ENCODE measurements at places on chromosomes 4 and X. TPM values are rescaled to one million over a fixed set of nuclear protein-coding genes. Genes with fewer than 3 reads are reported as not detected.

- no peaks in the 10 kb centered on the region for H3K4me1 ChIP-seq
- H3K4me3 ChIP-seq = peak overlapping the region; percentile 78
- no peaks in the 10 kb centered on the region for H3K27me3 ChIP-seq
- no peaks in the 10 kb centered on the region for H3K36me3 ChIP-seq
Observed at GRCh38 chrX:102711872-102712215, 404 bp upstream of the GPRASP2 start.

DNA sequence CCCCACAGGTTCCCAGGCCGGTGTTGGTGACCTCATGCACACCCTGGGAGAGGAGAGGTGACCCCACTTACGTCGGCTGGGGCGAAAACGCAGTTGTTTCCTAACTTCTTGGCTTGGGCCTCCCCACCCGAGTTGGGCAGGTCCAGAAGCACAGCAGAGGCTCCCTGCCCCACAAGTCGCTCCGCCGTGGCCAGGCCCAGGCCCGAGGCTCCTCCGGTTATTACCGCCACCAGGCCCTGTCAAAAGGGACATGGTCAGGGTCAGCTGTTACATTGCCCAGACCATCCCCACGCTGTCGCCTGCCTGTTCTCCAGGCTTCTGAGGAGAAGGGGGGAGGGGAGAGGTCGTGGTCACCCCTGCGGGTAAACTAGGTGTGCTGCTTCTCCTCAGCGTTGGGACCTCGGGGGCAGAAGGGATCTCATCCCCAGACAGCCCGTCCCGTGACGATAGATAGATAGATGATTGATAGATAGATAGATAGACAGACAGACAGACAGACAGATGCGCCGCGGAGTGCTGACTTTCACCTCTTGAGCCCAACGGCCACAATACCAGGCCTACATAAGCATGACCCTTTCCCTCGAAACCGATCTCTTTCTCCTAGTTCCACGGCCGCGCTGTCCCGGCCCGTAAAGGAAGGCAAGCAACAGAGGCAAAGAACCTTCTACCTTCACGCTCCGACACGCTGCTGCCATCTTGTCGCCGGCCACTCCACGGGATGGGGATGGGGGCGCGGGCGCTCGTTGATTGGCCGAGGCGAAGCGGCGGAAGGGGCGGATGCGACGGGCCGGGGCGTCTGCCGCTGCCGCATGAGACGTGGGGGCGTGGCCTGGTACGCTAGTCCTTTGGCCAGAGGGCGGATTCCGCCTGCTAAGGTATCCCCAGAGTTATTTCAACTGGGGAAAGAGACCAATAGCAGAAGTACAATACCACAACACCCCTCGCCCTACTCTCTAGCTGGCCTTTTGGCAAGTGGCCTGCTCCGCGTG is at the start of gene HSD17B10:
Gene HSD17B10, minus strand, starts transcription at position 720 of the 989 bp plus-strand sequence. Its CDS starts 25 bp downstream, at position 695.
- H3K27ac ChIP-seq = no peak within 1 kb of the TSS
- no peaks in the 10 kb centered on the region for H3K36me3 ChIP-seq
- H3K4me3 ChIP-seq = peak within 1 kb of the TSS; percentile 79
- H3K27me3 ChIP-seq = no peaks in the 10 kb centered on the region
- DNase-seq = peak; percentile 94
- no peaks in the 10 kb centered on the region for H3K4me1 ChIP-seq

DNA sequence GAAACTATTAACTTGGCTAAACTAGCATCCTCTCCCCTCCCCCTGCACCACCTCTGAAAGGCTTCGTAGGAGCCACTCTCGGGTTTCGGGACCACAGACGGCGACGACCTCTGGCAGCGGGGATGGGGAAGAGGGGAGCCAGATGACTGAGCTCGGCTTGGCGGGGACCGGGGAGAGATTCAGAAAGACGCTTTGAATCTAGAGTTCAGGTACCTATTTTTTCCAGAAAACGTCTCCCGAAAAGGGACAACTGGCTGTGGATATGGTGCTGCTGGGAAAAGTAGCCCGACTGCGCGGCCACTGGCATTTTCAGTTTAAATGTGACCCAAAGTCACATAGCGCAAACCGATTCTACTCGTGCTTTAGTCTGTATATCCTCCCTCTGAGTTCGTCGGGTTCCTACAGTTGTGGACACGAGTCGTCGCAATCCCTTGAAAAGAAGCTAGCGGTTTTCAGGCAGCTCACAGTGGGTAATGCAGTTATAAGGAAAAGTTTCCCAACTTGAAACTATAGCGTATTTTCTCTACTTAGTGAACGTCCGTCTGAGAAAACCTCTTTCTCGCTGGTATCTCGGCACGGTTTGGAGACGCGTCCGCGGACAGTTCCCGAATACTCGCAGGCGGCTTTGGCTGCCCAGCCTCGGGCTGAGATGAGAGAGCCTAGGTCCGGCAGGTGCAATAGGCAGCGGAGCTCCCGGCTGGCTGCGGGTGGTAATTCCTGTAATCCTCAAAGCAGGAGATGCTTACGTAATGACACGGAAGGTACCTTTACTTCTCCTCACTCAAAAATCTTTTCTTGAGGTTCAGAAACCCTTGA is 1.3 kb downstream of the PARM1 start:
- H3K4me1 ChIP-seq = no peaks in the 10 kb centered on the region
- no peak overlapping the region for H3K27ac ChIP-seq
- H3K4me3 ChIP-seq = peak overlapping the region; percentile 67
- peak; percentile 57 for DNase-seq
- no peaks in the 10 kb centered on the region for H3K36me3 ChIP-seq

DNA sequence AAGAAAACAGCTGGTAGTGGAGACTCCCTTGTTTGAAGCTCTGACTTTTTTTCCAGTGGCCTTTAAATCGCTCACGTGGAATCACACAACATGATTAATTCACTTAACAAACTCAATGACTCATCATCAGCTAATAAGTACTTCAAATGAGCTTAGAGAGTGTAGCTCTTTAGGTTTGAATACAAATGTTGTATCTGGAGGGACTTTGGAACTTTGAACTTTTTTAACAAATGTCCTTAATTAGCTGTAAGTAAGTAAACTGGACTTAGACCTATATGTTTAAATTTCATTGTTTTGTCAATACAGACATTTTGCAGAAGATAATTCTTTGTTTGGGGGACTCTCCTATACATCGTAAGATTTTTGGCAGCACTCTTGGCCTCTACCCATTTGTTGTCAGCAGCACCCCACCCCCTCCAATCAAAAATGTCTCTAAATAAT is 581.1 kb downstream of the SPRY1 start:
- H3K27ac ChIP-seq = no peak overlapping the region
- no peak overlapping the region for H3K4me3 ChIP-seq
- no peaks in the 10 kb centered on the region for H3K4me1 ChIP-seq

DNA sequence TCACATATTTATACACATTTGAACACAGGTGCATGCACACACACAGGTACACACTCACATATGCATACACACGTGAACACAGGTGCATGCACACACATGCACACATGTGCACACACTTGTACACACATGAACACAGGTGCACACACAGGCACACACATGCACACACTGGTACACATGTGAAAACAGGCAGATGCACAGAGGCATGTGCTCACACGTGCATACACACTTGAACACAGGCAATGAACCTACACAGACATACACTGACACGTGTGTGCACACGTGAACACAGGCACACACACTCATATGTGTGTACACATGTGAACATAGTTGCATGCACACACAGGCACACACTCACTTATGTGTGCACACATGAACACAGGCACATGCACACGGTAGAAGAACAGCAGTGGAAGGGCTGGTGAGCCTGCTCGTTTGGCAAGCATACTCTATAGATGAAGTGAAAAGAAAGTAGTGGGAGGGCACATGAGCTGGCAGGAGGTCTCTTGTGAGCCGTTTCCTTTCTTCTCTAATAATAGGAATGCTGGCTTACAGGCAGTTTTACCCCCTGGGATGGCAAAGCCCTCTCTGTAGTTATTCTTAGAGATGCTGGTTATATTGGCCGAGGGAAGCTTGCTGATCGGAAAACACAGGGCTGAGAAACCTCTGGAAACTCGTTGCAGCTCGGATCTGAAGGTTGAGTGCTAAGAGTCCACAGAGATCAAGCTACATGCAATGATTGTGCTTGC is 279.6 kb upstream of the CLNK start:
- H3K27ac ChIP-seq = no peak overlapping the region
- no peaks in the 10 kb centered on the region for H3K36me3 ChIP-seq
- no peaks in the 10 kb centered on the region for H3K27me3 ChIP-seq
- H3K4me1 ChIP-seq = no peaks in the 10 kb centered on the region
- no peak for DNase-seq

GRCh38 chrX:138889149-138889548 is 177.6 kb upstream of the FGF13 start:
- H3K27me3 ChIP-seq = no peaks in the 10 kb centered on the region
- no peak overlapping the region for H3K27ac ChIP-seq
- DNase-seq = no peak
- no peak overlapping the region for H3K4me3 ChIP-seq

GRCh38 chr4:114249561-114249960 is 270.1 kb upstream of the ARSJ start:
- no peaks in the 10 kb centered on the region for H3K36me3 ChIP-seq
- H3K4me3 ChIP-seq = no peak overlapping the region
- H3K27ac ChIP-seq = no peak overlapping the region
- no peaks in the 10 kb centered on the region for H3K4me1 ChIP-seq
- no peak for DNase-seq
- no peaks in the 10 kb centered on the region for H3K27me3 ChIP-seq

The GPR173 gene
- 2.7 TPM for total RNA-seq

DNA sequence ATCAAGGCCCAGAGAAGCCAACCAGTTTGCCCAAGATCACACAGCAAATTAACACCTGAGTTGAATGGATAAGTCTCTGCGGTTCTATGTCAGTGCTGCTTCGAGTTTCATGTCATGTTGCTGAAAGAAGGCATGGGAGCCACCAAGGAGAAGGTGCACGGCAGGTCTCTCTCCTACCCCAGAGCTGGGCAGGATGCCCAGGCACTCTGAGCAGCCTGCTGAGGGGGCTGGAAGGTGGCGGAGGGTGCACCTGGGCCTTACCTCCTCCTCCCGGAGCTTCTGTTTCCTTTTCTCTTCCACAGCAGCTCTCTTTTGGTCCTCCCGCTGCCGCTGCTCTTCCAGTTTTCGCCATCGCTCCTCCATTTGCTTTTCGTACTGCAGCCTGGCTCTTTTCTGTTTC is 53.6 kb downstream of the MAP7D2 start:
- H3K4me3 ChIP-seq = no peak overlapping the region
- H3K4me1 ChIP-seq = peaks cover 23% of the 10 kb centered on the region
- no peak overlapping the region for H3K27ac ChIP-seq
- H3K36me3 ChIP-seq = no peaks in the 10 kb centered on the region
- DNase-seq = no peak
- no peaks in the 10 kb centered on the region for H3K27me3 ChIP-seq

DNA sequence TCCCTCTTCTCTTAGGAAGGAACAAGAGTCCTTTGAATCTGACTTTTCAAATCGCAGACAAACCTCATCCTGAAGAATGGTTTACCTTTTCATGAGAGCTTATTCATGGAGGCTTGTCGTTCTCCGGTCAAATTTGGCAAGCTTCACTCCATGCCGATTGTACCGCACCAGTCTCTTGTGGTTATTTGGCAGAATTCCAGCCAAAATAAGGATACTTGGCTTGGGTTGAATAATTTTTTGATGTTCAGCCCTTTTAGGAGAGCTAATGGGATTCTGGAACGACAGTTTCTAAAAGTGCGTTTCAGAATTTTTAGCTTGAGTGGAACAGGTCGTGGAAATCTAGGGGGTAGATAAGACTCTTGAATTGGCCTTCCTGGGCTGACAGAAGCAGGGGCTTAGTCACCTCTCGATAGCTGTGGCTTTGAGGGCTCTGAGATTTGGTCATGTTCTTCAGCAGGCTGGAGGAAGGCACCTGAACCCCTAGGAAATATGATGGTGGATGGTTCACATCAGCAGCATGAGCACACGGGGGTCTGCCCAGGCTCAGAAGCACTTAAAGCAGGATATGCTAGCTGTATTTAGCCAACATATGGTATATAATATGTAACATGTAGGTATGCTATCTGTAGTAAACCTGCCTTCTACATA is 1.5 kb downstream of the KLHL2 start:
- peaks cover 25% of the 10 kb centered on the region for H3K4me1 ChIP-seq
- H3K27ac ChIP-seq = no peak overlapping the region
- H3K36me3 ChIP-seq = no peaks in the 10 kb centered on the region
- DNase-seq = no peak
- no peaks in the 10 kb centered on the region for H3K27me3 ChIP-seq

DNA sequence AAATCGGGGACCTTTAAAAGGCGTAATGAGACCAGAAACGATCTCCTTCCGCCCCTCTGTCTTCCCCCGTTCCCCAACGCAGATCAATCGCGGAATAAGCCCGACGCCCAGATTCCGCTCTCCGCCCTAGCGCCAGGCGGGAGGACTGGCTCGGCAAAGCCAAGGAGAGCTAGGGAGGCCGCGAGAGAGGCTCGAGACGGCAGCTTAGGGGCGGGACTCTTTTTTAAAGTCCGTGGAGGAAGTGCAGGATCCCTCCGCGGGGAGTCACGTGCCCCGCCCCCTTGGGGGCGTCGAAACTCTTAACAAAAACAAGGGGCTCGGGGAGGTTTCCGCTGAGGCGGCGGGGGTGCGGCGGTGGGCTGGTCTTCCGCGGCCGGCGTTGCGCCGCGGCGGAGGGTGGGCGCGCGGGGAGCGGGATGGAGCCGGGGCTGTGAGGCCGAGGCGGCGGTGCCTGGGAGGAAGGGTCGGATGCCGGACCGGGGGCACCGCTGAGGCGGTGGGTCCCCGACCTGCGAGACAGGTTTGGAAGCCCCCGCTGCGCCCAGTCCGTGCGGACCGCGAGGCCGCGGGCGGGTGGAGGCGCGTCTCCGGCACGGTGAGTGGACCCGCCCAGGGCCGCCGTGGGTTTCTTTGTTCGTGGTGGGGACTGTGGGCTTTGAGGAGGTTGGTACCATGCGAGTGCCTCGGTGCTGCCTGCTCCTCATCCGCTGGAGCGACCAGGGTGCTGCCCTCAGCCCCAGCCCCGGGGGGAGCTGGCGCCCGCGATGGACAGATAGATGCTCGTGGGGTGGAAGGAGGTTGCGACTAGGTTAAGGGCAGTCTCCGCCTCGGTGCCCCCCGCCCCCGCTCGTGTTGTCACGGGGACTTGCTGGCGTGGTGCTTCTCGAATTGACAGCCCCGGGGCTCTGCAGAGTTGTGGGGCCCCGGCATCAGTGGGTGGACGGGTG is at the start of gene CCNG2:
Gene CCNG2, plus strand, starts transcription at position 296 of the 947 bp plus-strand sequence. CDS start 1,326 bp downstream, outside the sequence.
- H3K4me1 ChIP-seq = peaks cover 12% of the 10 kb centered on the region
- peak within 1 kb of the TSS; percentile 99 for H3K4me3 ChIP-seq
- peak; percentile 96 for DNase-seq
- peaks cover 27% of the 10 kb centered on the region for H3K36me3 ChIP-seq
- no peaks in the 10 kb centered on the region for H3K27me3 ChIP-seq
- H3K27ac ChIP-seq = peak within 1 kb of the TSS; percentile 87

- H3K27ac ChIP-seq = no peak overlapping the region
- peaks cover 10% of the 10 kb centered on the region for H3K4me1 ChIP-seq
- peaks cover 56% of the 10 kb centered on the region for H3K36me3 ChIP-seq
- no peak overlapping the region for H3K4me3 ChIP-seq
Observed at GRCh38 chr4:102580463-102580842, 79.3 kb downstream of the NFKB1 start.

DNA sequence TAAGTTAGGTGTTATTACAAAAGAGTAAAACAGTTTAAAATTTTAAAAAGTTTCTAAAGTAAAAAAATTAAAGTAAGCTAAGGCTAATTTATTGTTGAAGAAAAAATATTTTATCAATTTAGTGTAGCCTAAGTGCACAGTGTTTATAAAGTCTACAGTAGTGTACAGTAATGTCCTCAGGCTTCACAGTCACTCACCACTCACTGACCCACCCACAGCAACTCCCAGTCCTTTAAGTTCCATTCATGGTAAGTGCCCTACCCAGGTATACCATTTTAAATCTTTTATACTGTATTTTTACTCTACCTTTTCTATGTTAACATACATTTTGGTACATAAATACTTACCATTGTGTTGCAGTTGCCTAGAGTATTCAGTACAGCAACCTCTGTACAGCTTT is 120.3 kb upstream of the DKK2 start:
- no peaks in the 10 kb centered on the region for H3K27me3 ChIP-seq
- no peak for DNase-seq
- no peak overlapping the region for H3K4me3 ChIP-seq
- no peaks in the 10 kb centered on the region for H3K36me3 ChIP-seq

The ADAM29 gene
- not detected for total RNA-seq

The SORCS2 gene
- 4.3 TPM for total RNA-seq

Measured in GM23248 (cell line).